Activated CD8-positive, alpha-beta memory T cell treated with anti-CD3 and anti-CD28 coated beads, Interleukin-2, amount 10 ng/mL, durations not matched to agents 7 days and 5 days (primary cell): ENCODE measurements at places on chromosomes 5 and 9. TPM values are rescaled to one million over a fixed set of nuclear protein-coding genes. Genes with fewer than 3 reads are reported as not detected.

DNA sequence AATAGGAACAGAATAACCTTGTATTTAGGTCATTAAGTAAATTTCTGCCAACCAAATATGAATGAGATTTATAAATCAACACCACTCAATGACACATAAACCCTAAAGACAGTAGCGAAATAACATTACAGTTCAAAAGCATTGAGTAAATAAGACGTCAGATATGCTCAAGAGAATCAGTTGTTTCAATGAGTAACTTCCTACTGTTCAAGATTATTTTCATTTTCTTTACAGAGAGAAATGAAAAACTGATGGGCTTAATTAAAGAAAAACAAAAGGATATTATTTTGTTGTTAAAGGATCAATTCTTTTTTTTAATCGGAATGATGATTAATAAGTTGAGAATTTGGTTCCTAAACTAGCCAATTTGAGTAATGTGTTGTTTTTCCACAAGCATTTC is 150.1 kb downstream of the BNC2 start:
- H3K27ac ChIP-seq, result no peak overlapping the region
- no peaks in the 10 kb centered on the region for H3K4me1 ChIP-seq
- H3K4me3 ChIP-seq, result no peak overlapping the region
- no peak for DNase-seq

SPATA31D4 gene
- total RNA-seq, result not detected

DNA sequence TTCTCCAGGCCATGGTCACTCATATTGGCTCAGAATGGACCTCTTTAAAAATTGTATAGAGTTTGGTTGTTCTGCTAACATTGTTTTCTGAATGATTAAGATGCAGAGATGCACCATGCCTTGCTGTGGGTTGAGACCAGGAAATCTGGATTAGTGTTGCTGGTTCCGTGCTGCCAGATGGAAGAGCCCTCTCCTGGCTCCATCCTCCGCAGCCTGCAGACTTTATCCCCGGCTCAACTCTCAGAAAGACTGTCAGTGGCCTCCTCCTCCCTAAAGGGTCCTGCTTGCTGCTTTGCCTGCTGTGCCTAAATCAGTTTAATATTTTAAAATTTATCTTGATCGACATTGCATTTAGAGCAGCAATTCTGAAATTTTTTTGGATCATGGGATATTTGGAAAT is 196.7 kb downstream of the TENT4A start:
- no peaks in the 10 kb centered on the region for H3K36me3 ChIP-seq
- H3K27ac ChIP-seq, result no peak overlapping the region
- H3K4me1 ChIP-seq, result no peaks in the 10 kb centered on the region

GRCh38 chr9:34574571-34574970 is 15.0 kb downstream of the CNTFR start:
- DNase-seq, result no peak
- H3K4me1 ChIP-seq, result no peaks in the 10 kb centered on the region
- H3K27ac ChIP-seq, result no peak overlapping the region
- no peaks in the 10 kb centered on the region for H3K36me3 ChIP-seq

TMEM174 gene
- not detected for total RNA-seq

DNA sequence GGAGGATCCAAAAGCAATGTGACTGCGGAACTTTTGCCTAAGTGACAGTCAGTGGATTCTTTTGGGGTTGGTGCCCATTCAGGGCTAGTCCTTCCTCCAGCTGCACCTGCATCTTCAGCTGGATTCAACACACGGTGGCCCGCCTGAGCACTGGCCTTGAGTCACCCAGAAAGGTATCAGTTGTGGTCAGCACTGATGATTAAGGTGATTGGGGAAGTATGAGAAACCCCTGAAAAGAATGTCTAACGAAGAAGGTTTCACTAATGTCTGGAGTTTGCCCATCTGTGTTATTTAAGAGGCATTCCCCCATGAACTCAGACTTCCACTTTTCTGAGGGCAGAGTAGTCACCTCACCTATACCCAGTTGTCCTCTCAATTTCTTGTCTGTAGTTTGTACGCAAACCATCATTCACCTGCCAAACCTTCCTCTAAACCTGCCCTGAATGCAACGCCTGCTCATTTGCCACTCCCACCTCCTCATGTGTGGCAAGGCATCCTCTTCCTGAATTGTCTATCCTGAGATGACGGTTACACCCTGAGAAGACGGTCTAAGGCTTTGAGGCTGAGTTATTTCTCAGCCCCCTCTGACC is 27.2 kb downstream of the CSF2 start:
- DNase-seq, result no peak
- peak overlapping the region; percentile 95 for H3K27ac ChIP-seq
- H3K4me3 ChIP-seq, result peak overlapping the region; percentile 21
- H3K36me3 ChIP-seq, result peaks cover 5% of the 10 kb centered on the region

DNA sequence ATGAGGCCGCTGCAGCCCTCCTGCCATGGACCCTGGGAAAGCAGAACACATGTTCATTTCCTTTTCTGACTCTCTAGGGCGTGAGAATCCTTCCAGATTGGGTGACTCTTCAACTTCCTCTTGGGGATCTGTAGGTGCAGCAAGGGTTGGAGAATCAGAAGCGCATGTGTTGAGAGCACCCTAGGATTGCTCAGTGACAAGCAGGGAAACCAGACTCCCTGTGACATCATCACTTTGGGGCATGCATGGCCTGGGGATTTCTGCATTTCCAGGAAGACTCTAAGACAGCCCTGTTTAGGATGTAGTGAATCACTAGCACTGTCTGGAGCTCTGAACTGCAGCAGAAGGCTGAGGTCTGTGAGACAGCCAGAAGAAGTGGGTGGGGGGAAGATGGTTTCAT is 15.1 kb upstream of the LCP2 start:
- H3K4me1 ChIP-seq, result peaks cover 31% of the 10 kb centered on the region
- H3K36me3 ChIP-seq, result no peaks in the 10 kb centered on the region
- peak overlapping the region; percentile 32 for H3K4me3 ChIP-seq
- peak; percentile 70 for DNase-seq
- H3K27ac ChIP-seq, result peak overlapping the region; percentile 73

DNA sequence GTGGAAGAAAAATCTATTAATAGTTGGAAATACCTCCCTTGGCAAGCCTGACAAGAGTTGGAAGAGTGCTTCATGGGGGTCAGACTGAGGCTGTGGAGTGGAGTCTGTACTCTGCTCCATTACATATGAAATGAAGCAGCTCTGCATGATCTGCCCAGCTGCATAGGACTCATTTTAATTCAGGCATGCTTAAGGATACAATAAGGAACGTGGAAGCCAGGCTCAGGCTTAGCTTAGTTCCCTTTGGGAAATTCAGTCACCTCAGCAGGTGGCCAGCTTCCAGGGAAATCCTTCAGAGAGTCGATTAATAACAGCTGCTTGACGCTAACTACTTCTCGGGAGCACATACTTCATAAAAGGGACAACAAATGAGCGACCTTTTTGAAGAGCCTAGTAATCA is 1672.9 kb upstream of the WWC1 start:
- no peaks in the 10 kb centered on the region for H3K4me1 ChIP-seq
- H3K27me3 ChIP-seq, result no peaks in the 10 kb centered on the region
- no peak overlapping the region for H3K27ac ChIP-seq
- DNase-seq, result no peak
- no peaks in the 10 kb centered on the region for H3K36me3 ChIP-seq

SLC6A7 gene
- total RNA-seq, result not detected

SNCB gene
- total RNA-seq, result not detected

C9orf50 gene
- not detected for total RNA-seq

SCGB3A1 gene
- not detected for total RNA-seq

- H3K27me3 ChIP-seq, result no peaks in the 10 kb centered on the region
Observed at GRCh38 chr5:178839319-178839704, 20.4 kb upstream of the ZNF354B start.

- peaks cover 45% of the 10 kb centered on the region for H3K27me3 ChIP-seq
- peaks cover 5% of the 10 kb centered on the region for H3K4me1 ChIP-seq
- DNase-seq, result no peak
- no peaks in the 10 kb centered on the region for H3K36me3 ChIP-seq
- H3K27ac ChIP-seq, result no peak overlapping the region
Observed at GRCh38 chr5:83563631-83564030, 92.1 kb downstream of the VCAN start.

DNA sequence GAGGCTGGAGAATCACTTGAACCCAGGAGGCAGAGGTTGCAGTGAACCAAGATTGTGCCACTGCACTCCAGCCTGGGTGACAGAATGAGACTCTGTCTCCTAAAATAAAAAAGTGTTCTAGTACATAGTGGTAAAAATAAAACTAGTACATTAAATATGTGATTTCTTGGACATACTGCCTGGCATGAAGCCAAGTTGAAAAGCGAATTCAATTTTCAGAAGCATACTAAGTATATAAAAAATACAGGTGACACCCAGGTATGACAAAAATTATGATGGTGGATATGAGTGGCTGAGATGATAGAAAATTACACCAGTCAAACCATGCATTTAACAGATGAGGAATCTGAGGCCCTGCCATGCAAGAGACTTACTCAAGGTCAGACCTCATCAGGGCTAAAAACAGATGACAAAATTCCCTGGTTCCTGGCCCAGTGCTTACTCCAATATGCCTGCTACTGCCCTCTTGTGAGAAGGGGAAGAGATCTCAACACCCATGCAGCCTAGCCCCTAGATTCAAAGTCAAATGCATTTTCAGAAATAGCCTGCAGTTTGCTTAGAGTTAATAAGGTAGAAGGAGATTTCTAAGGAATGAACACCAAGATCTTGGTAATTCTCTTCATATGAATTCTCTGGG is 46.6 kb upstream of the GNPDA1 start:
- no peak overlapping the region for H3K27ac ChIP-seq
- H3K4me3 ChIP-seq, result no peak overlapping the region
- H3K27me3 ChIP-seq, result no peaks in the 10 kb centered on the region
- DNase-seq, result no peak

LRRTM2 gene
- 0.02 TPM for total RNA-seq

DNA sequence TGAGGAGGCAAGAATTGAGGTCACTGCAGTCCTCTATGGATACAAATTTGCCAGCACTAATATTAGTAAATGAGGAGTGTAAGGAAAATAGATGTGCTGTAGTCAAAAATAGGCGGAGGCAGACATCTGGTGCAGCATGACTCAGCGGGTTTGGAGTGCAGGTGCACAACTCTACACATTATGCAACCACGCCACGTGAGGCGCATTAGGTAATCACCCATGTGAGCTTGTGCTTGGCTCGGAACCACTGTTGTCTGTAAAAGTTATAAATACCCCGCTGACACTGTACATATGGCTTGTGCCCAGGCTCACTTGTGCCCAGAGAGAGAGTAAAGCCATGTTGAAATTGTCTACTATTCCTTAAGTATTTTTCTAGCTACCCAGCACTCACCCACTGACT is 623.5 kb upstream of the NUDT12 start:
- no peak overlapping the region for H3K27ac ChIP-seq
- DNase-seq, result no peak
- H3K27me3 ChIP-seq, result no peaks in the 10 kb centered on the region
- H3K4me1 ChIP-seq, result no peaks in the 10 kb centered on the region
- H3K36me3 ChIP-seq, result no peaks in the 10 kb centered on the region
- H3K4me3 ChIP-seq, result no peak overlapping the region

GRCh38 chr9:113721856-113722255 is 154.3 kb upstream of the ZNF618 start:
- H3K4me3 ChIP-seq, result no peak overlapping the region
- H3K27ac ChIP-seq, result no peak overlapping the region
- peaks cover 5% of the 10 kb centered on the region for H3K27me3 ChIP-seq
- H3K4me1 ChIP-seq, result no peaks in the 10 kb centered on the region
- no peak for DNase-seq

GRCh38 chr5:71891856-71892255 is 172.8 kb downstream of the CARTPT start:
- H3K27ac ChIP-seq, result no peak overlapping the region
- peaks cover 12% of the 10 kb centered on the region for H3K27me3 ChIP-seq
- no peaks in the 10 kb centered on the region for H3K36me3 ChIP-seq
- H3K4me1 ChIP-seq, result peaks cover 3% of the 10 kb centered on the region

- no peaks in the 10 kb centered on the region for H3K27me3 ChIP-seq
- H3K36me3 ChIP-seq, result no peaks in the 10 kb centered on the region
- no peak for DNase-seq
- no peak overlapping the region for H3K27ac ChIP-seq
Observed at GRCh38 chr5:139723986-139724587, 71.5 kb upstream of the PSD2 start.

DNA sequence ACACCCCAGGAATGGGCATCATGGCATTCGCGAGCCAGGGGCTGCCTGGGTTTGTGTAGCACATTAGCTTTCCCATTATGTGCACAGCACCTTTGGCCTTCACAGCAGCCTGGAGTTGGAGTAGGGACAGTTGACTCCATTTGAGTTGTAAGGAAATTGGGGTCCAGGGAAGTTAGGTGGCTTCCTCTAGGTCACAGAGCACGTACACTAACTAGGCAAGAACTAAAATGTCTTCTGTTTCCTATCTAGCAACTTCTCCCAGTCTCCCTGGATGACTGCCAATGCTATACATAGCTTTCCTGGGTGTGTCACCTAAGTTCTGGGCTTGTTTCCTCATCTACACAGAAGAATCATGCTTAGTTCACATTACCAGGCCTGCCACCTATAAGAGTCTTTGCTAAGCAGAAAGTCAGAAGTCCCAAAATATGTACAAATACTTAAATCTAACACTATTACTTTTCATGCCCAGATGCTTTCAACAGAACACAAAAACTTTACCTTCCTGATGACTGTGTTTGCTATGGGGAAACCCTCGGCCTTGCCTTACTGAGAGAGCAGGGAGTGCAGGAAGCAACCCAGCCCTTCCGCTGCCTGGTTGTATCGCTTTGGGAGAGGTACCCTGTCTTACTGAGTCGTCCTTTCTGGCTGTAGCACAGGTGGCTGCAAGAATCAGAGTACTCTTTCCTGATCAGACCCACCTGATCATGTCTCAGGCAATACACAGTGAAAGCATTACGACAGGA is 12.0 kb downstream of the MACROH2A1 start:
- no peak overlapping the region for H3K4me3 ChIP-seq
- peaks cover 55% of the 10 kb centered on the region for H3K36me3 ChIP-seq
- H3K4me1 ChIP-seq, result peaks cover 34% of the 10 kb centered on the region

DNA sequence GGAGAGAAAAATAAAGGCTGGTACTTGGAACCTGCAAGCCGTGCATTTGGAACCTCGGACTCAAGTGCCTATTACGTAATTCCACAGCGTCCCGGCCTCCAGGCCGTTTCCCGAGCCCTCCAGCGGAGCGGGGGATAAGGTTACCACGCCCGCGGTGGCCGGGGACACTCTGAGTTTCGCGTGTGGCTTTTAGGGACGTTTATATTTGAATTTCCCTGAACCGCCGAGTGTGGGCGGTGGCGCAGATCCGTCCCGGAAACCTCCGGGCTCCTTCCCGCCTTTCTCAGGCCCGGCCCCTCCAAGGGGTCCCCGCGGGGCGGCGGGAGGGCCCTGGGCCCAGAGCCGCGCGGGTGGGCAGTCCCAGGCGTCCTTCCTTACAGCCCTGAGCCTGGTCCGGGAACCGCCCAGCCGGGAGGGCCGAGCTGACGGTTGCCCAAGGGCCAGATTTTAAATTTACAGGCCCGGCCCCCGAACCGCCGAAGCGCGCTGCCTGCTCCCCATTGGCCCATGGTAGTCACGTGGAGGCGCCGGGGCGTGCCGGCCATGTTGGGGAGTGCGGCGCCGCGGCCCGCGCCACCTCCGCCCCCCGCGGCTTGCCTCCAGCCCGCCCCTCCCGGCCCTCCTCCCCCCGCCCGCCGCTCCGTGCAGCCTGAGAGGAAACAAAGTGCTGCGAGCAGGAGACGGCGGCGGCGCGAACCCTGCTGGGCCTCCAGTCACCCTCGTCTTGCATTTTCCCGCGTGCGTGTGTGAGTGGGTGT is at the start of gene LMNB1:
Gene LMNB1 (plus strand): TSS at position 638 of the 758 bp plus-strand sequence. CDS start 373 bp downstream, outside the sequence.
- H3K4me3 ChIP-seq, result peak within 1 kb of the TSS; percentile 91
- peaks cover 34% of the 10 kb centered on the region for H3K36me3 ChIP-seq
- peak within 1 kb of the TSS; percentile 98 for H3K27ac ChIP-seq
